Tibial artery (tissue), 4 donors: ENCODE measurements at places on chromosomes 5 and 9.

DNA sequence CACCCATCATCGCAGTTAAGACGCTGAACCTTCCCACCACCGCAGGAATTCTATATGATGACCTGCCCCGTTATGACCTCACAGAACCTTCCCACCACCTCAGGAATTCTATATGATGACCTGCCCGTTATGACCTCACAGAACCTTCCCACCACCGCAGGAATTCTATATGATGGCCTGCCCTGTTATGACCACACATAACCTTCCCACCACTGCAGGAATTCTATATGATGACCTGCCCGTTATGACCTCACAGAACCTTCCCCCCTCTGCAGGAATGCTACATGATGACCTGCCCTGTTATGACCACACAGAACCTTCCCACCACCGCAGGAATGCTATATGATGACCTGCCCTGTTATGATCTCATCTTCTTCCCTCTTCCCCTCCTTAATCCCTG is 64.3 kb downstream of the IRX1 start:
- DNase-seq: no peak

GRCh38 chr9:86406366-86406765 is 52.2 kb upstream of the TUT7 start:
- DNase-seq: no peak

DNA sequence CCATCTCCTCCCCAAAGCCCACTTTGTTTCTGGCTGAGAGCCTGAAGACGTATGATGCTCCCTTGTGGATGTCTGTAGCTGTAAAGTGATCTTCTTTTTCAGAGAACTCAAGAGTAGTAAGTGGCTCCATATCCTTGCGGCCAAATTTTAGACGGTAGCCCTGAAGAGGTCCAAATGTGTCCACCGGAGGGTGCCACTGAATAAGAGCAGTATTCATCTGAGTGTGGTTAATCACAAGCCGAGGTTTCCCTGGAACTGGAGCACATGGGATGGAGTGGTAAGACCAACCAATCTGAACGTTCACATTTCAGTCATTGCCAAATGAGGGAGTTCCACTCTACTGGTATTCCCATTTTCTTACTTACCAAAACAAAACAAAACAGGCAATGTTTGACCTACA is 686.5 kb upstream of the DMAC1 start:
- DNase-seq: no peak

DNA sequence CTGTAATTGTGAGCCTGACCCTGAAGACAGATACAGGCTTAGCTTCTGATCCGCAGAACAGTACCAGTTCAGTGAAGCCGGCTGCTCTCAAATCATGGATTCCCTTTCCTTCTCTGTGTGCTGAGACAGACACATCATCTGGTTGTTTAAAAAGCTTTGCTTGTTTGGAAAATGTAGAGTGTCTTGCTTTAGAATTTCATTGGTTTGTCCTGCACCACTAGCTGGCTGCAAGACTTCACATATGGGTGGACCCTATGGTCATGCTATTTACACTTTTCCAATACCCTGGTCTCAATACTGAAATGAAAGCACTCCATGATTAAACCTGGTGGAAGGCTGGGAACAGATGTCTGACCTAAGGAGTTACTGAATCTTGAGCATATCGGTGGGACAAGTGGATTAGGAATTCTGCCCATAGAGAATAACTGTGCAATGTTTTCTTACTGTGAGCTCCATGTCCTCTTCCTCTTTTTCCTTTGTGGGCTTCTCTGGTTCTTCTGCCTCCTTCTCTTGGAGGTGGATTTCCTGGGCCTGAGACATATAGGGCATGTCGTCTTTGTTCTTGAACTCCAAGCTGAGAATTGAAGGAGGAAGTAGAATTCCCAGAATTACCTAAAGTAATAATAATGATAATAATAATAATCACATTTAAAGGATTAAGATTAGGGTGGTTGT is 201.1 kb upstream of the KLF9 start:
- no peak for DNase-seq

DNA sequence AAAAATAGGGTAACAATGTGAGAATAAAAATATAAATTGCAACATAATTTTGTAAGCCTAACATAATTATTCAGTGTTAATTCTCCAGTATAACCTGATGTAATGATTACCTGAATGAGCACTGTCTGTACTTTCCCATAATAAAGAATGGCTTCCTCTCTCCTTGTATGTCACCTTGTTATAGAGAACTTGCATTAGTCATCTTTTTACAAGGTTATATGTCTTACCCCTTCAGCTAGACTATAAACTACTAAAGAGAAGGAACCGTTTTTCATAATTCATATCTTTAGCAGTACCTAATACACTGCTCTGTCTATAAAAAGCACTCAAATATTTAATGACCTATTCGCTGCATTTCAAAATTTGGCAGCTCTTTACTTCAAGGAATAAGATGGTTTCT is 19.8 kb downstream of the STRBP start:
- no peak for DNase-seq

- no peak for DNase-seq
Measured at GRCh38 chr9:38638881-38639576, 18.6 kb upstream of the ANKRD18A start.

GRCh38 chr5:65796269-65796668 is 74.3 kb downstream of the NLN start:
- DNase-seq: no peak

- DNase-seq: no peak
Measured at GRCh38 chr5:61737964-61738340, 405.9 kb downstream of the ZSWIM6 start.

GRCh38 chr5:146919304-146919703 is 40.7 kb upstream of the PPP2R2B start:
- no peak for DNase-seq

GRCh38 chr9:79670269-79670961 is 98.7 kb downstream of the TLE4 start:
- DNase-seq: no peak

- DNase-seq: no peak
Measured at GRCh38 chr5:78242001-78242400, 52.5 kb downstream of the AP3B1 start.

DNA sequence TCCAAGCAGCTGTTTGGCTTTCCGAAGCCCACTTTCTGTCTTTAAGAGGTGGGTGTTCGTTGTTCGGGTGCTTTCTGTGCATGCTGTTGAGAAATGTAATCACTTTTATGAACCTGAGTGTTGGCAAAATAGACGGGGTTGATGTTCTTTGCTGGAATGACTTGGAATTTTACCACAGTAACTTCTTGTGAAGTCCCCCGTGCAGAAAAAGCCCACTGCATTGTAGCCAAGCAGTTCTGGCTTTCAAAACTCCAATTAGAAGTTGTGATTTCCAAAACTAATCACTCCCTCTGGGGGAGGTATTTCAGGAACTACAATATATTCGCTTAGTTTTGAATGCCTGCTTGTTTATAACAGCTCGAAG is 111.1 kb downstream of the PAM start:
- no peak for DNase-seq

GRCh38 chr5:41275813-41276512 is 62.6 kb upstream of the C6 start:
- DNase-seq: no peak

DNA sequence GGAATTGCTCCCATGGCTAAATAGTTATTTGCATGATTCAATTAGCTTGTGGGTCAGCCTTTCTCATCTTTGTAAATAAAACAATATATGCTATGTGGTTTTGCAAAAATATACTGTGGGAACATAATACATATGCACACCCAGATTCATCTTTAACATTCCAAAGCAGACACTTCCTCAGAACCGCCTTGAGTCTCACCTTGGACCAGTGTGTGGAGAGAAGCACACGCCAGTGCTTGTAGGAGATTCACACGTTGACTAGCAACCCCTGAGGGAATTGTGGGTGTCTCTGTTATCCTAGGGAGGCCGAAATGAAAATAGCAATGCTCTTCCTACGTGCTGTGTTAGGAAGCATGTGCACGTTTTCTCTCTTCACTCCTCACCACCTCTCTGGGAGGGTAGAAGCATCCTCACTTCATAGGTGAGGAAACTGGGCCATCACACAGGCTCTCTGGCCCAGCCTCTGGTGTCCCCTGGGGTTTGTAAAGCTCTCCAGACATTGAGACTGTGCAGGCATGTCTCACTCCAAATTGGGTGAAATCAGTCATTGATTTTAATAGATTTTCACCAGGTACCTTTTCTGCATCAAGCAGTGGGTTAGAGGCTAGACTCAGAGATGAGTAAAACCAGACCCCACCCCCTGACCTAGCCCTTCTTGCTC is 221.7 kb downstream of the PBX3 start:
- DNase-seq: no peak

DNA sequence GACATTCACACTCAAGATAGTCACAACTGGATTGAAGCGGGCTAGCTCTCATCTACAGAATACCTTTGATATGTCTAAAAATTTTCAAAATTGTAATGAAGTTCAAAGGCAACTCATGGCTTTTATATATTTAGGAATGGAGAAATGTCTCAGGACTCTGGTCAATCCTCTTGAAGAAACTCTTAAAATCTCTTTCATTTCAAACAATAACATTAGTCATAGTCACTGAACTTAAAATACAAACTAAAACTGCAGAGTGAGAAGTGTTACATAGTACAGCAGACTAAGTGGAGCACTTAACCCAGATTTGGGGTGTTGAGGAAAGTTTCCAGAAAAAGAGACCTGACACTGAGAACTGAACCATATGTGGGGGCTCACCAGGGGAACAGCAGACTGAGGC is 20.7 kb downstream of the FANCC start:
- no peak for DNase-seq

DNA sequence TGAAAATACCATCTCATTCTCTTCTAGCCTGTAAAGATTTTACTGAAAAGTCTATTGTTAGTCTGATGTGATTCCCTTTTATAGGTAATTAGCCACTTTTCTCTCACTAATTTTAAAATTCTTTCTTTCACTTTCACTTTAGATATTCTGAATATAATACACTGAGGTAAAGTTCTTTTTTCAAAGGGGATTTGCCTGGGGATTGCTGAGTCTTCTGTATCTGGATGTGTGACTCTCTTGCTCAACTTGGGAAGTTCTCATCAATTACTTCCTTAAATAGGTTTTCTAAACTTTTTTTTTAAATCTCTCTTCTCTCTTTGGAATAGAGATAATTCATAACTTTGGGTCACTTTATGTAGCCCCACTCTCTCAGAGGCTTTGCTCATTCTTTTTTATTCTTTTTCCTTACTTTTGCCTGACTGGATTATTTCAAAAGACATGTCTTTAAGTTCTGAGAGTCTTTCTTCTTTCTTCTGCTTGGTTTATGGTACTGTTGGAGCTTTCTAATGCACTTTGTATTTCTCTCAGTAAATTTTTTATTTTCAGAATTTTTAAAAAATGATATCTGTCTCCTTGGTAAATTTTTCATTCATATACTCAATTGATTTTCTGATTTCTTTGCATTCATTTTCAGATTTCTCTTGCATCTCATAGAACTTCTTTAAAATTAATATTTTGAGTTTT is 55.9 kb upstream of the IL12B start:
- DNase-seq: no peak

DNA sequence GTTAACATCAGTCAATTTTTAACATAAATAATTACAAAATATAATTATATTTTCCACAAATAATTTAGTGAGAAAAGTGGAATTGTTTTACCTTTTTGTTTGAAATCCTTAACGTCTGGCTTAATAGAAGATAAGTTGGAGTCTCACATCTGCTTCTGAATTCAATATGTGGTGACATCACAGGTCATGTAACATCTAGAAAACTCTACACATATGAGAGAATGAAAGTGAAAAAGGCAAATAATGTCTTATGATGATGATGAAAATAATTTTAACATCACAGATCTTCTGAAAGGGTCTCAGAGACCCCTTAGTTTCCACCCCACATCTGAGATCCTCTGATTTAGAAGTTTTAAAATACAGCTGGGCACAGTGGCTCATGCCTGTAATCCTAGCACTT is 81.5 kb downstream of the PRKACG start:
- DNase-seq: no peak

DNA sequence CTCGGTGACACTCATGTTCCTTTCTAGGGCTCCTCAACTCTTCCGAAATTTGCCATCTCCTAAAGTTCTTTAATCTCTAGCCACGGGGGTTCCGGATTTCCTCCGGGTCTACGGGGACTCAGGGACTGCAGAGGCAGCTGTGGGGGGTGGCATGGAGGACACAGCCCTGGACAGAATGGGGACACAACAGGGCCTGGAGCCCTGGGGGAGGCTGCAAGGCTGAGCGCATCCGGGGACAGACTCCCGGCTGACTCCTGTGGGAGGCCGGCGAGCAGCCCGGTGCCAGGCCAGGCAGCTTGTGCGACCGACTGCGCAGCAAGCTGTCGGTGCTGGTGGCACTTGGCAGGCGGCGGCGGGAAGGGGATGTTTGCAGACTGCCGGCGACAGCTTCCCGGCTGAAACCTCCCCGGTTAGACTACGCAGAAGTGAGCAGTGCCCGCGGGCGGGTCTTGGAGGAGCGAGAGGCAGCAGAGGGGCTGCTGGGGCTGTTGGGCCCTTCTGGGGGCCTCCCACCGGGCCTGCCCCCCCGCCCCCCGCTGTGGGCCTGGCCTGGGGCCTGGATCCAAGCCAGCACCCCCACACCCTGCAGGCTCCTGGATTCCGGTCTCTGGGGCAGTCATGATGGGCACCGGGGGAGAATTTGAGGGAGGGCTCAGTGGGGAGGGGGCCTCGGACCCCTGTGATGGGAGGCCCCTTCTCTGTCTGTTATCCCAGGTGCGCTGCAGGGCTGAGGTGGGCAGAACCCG is 28.7 kb upstream of the UBAC1 start:
- no peak for DNase-seq

GRCh38 chr5:26737348-26738265 is 300.8 kb downstream of the CDH9 start:
- no peak for DNase-seq

GRCh38 chr9:26261503-26262330 is 583.5 kb upstream of the TUSC1 start:
- DNase-seq: no peak

- DNase-seq: no peak
Measured at GRCh38 chr5:67963789-67964519, 251.6 kb upstream of the PIK3R1 start.

- no peak for DNase-seq
Measured at GRCh38 chr5:56183506-56183905, 49.6 kb downstream of the ANKRD55 start.

DNA sequence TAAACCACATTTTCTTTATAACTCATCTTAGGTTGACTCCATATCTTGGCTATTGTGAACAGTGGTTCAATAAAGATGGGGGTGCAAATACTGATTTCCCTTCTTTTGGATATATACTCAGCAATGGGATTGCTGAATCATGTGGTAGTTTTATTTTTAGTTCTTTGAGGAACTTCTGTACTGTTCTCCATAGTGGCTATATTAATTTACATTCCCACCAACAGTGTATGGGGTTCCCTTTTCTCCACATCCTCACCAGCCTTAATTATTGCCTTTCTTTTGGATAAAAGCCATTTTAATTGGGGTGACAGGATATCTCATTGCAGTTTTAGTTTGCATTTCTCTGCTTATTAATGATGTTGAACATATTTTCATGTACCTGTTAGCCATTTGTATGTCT is 107.7 kb upstream of the EQTN start:
- DNase-seq: no peak

DNA sequence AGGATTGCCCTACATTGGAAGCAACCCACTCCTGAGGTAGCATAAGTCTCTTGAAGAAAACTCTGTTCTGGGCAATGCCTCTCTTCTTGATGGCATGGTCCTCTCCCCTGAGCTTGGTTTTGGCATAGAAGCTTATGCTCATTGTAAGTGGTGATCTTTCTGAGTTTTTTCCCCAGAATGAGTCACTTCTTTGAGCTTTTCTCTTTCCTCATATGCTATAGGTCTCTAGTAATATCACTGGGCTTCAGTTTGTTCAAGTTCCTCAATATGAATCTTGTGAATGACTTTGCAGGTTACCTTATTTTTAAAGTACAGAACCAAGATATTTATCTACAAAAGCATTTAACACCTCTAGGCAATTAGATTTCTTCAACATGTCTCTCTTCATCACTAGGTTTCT is 76.5 kb upstream of the ATG10 start:
- no peak for DNase-seq

GRCh38 chr5:176954050-176954449 is 52.5 kb downstream of the UIMC1 start:
- no peak for DNase-seq
